ENCODE measurements at places on chromosomes 13 and 19. TPM values are rescaled to one million over a fixed set of nuclear protein-coding genes. Genes with fewer than 3 reads are reported as not detected.
A peak's percentile ranks its signal among the peaks of the same experiment; 100 is the strongest.

Gene PSG1
- total RNA-seq, result not detected

Gene ERICH4
- not detected for total RNA-seq

Gene LIM2
- total RNA-seq, result not detected

Gene CLIP3
- 62.9 TPM for total RNA-seq

Gene LILRB1
- 5.0 TPM for total RNA-seq

Gene SYNE4
- not detected for total RNA-seq

Gene IER2
- 81.3 TPM for total RNA-seq

Gene ZNF844
- 8.2 TPM for total RNA-seq

Gene ADGRE2
- 0.65 TPM for total RNA-seq

Gene CYP4F8
- not detected for total RNA-seq

Gene NEK5
- total RNA-seq, result 0.17 TPM

GRCh38 chr13:26601669-26602068 lies 44.2 kb downstream of the WASF3 start:
- DNase-seq, result no peak

DNA sequence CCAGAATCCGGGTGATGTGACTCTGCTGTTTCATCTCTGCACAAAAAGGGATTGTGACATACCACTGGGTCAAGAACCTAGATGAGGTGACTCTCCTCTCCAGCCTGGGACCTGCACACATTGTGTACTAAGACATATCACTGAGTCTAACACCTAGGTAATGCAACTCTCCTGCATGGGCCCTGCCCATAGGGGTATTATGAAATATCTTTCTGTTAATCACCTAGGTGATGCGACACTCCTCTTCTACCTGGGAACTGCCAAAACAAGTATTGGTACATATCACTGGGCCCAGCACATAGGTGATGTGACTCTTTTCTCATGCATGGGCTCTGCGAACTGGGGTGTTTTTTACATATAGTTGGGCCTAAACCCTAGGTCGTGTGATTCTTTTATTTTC lies 35.5 kb upstream of the ZNF254 start:
- DNase-seq, result no peak

- no peak for DNase-seq
Observed at GRCh38 chr13:83881917-83882605, at the start of gene SLITRK1. Gene SLITRK1 (minus strand): TSS chr13:83882474. CDS start chr13:83881507, 967 bp downstream.

GRCh38 chr19:10289167-10289835 lies 451 bp upstream of the ICAM5 start:
- DNase-seq, result no peak

- no peak for DNase-seq
Observed at GRCh38 chr13:49366841-49367240, 77.0 kb downstream of the CAB39L start.

DNA sequence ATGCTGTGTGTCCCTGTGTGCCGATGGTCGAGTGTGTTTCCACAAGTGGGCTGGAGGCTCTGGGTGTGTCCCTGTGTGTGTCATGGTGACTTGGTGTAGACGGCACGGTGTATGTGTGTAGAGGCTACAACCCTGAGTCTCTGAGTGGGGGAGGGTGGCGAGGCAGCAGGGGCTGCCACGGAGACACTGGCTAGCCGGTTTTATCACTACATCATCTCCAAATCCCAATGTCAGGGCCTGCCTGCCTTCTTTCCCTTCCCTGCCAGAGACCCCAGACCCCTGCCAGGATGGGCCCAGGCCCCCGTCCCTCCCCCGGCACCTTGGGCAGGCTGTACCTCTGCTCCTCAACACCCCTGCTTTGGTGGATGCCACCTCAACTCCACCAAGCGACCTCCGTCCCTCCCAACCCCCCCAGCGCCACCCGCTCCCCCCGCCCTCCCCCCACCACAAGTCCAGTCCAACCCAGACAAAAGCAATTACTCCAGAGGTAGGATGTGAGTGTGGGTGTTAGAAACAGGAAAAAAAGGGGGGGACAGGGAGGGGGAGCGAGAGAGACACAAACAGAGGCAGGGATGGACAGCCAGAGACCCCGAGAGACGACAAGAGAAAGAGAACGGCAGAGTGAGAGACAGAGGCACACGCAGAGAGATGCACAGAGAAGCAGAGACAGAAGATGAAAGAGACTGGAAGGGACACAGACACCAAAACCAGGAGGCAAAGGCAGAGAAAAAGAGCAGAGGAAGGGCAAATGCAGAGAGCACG lies 21.6 kb upstream of the POU2F2 start:
- no peak for DNase-seq

- no peak for DNase-seq
Observed at GRCh38 chr19:46756544-46756888, 10.3 kb upstream of the STRN4 start.

- no peak for DNase-seq
Observed at GRCh38 chr13:80083853-80084676, 256.9 kb downstream of the SPRY2 start.

- no peak for DNase-seq
Observed at GRCh38 chr19:848386-848921, 3.6 kb upstream of the ELANE start.

DNA sequence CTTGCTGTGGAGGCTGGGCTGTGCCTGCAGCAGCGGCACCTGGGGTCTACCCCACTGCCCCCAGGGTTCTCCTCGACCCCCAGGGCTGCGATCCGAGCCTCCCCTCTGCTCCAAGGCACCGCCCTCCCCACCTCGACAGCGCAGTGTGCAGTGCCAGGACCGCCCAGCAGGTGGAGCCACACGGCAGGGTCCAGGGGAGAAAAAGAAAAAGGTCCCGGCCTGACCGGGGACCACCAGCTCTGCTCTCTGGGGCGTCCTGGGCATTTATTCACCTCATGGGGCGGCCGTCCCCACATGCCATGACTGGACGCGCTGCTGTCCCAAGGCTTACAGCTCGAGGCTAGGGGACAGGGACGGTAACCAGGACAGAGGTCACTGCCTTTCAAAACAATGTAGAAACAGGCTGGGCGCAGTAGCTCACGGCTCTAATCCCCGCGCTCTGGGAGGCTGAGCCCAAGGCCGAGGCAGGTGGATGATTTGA lies 10.6 kb downstream of the REXO1 start:
- no peak for DNase-seq

DNA sequence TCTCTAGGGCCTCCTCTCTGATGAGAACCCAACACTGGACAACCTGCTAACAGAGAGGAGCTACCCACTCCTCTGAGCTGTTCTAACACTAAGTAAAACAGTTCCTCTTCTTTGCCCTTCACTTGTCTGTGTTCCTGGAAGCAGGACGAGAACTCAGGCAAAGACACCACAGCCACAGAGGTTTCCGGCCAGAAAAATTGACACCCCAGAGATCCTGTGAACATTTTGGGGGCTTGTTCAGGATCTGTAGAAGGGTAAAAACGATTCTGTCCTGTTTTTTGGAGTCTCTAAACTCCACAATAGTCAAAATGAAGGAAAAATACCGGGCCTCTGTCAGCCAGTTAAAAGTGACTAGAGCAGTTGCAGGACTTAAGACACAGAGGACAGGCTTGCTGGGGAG lies 165.9 kb downstream of the B3GLCT start:
- DNase-seq, result no peak

DNA sequence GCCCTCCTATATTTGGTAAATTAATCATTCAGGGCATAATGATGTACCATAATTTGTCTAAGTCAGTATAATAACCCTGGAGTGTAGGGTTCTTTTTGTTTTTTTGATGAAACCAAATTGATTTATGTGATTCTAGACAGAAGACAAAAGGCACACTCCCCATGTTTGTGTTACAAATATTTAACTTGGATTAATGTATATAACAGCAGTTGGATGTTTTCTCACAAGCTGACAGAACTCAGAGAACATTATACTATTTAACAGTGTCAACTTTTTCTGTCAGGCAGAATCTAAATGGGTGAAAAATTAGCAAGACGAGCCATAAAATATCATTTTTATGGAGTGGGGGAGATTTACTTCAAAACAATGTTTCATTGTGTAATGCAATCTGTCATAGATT lies 15.2 kb downstream of the CBY2 start:
- DNase-seq, result no peak

DNA sequence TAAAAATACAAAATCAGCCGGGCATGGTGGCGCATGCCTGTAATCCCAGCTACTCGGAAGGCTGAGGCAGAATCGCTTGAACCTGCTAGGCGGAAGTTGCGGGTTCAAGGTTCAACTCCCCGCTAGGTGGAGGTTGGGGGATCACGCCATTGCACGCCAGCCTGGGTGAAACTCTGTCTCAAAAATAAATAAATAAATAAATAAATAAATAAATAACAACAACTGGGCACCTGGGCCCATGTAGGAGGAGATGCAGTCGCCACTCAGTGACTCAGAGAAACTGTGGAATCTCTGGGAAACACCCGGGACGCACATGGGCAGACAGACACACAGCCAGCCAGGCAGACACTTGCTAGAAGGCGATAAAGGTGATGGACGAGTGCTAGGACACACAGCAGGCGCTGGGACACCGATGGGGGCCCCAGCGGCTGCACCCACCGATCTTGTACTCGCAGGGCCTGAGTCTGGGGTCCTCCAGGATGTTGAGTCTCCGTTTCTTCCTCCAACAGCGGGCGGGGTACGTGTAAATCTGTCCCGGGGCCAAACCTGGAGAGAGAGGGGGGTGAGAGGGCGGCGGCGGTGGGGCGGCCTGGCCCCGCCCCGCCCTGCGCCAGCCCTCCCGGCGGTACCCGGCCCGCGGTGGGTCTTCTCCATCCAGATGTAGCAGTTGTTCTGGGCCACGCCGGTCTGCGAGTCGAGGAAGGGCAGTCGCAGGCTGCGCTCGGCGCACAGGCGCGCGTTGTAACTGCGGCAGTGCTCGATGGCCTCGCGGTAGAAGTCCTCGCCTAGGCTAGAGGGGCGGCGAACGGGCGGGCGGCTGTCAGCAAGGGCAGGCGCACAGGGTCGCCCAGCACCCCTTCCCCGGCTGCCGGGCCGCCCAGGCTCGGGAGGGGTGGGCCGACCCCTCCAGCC lies 1.8 kb downstream of the DPF1 start:
- no peak for DNase-seq

DNA sequence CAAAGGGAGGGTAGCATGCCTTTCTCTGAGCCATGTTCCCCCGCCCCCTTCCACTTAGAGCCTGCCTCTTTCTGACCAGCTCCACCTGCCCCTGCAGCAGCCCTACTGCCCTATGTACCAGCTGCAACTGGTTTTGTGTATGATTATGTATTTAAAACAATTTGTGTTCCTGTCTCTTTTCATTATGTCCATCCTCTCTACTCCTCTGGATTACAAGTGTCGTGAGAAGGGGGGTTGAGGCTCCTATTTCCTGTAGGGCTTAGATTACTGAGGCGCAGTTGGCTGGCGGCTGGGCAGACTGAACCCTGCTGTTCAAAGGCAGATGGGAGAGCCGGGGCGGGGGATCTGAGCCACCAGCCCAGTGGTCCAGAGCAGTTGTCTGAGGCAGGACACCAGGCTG lies 213.3 kb downstream of the KCNRG start:
- no peak for DNase-seq

DNA sequence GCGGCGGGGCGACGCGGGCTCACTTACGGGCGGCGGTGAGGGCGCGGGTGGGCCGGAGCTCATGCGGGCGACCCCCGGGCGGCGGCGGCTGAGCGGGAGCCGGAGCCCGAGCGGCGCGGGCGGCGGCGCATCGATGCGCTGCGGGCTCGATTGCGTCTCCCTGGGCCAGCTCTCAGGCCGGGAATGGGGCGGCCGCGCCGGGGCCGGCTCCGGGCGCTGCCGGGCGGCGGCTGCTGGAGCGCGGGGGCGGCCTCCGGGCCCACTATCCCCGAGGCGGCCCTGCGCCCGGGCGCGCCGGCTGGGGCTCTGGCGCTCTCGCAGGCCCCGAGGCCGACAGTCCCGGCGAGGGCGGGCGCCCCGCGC lies 1.4 kb upstream of the TSHZ3 start:
- no peak for DNase-seq

DNA sequence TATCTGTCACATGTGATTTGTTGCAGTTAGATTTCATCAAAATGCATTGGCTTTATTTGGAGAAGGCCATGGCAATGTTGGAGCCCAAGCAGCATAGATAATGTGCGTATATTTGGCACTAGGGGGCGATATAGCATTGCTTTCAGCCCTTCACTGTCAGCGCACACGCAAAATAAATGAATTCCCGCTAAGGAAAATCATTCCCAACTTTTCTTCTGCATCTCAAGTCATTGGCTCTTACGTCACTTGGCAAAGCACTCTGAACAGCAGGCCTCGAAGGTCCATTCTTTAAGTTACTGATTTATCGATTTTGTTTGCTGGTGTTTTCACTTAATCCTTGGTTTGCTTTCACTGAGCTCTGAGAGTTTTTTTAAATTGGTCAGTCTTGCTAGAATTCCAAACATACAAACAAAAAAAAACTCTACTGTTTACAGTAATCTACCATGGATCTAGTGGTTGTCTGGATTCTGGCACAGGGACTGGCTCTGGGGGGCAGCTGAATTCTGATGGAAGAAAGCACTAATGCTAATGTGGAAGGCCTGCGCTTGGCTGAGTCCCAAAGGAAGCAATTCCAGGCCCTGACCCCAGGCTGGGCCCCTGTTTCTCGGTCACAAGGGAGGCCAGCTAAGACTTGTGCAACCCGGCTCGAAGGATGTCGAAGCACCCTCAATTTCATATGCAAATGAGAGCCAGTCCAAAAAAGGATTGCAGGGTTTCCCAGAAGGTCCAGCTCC lies 97.7 kb upstream of the IPO5 start:
- peak; percentile 81 for DNase-seq
